ENCODE measurements at places on chromosomes 13 and 19. TPM values are rescaled to one million over a fixed set of nuclear protein-coding genes. Genes with fewer than 3 reads are reported as not detected.

The IZUMO4 gene
- total RNA-seq = 1.0 TPM

The SMIM44 gene
- not detected for total RNA-seq

The KMT5C gene
- 8.1 TPM for total RNA-seq

The OR4F17 gene
- under 0.01 TPM for total RNA-seq

The KBTBD6 gene
- 9.5 TPM for total RNA-seq

The DACH1 gene
- total RNA-seq = not detected

The LGALS14 gene
- total RNA-seq = not detected

The CEACAM20 gene
- total RNA-seq = not detected

Data from smooth muscle cell of bladder (primary cell).